ENCODE measurements at places on chromosomes 1 and 21.
A peak's percentile ranks its signal among the peaks of the same experiment; 100 is the strongest.

GRCh38 chr1:65108025-65108642 lies 39.9 kb upstream of the AK4 start:
- DNase-seq: no peak

- no peak for DNase-seq
These were observed 18.0 kb upstream of the LRRC8D start for GRCh38 chr1:89802841-89803240.

GRCh38 chr21:16969636-16970035 lies 543.2 kb upstream of the CXADR start:
- DNase-seq: no peak

- no peak for DNase-seq
These were observed 744.2 kb downstream of the USP25 start for GRCh38 chr21:16473988-16474387.

- peak; percentile 81 for DNase-seq
These were observed 17.4 kb upstream of the GNG12 start for GRCh38 chr1:67850611-67851075.

GRCh38 chr1:195791796-195792195 lies 816.4 kb downstream of the KCNT2 start:
- DNase-seq: no peak

DNA sequence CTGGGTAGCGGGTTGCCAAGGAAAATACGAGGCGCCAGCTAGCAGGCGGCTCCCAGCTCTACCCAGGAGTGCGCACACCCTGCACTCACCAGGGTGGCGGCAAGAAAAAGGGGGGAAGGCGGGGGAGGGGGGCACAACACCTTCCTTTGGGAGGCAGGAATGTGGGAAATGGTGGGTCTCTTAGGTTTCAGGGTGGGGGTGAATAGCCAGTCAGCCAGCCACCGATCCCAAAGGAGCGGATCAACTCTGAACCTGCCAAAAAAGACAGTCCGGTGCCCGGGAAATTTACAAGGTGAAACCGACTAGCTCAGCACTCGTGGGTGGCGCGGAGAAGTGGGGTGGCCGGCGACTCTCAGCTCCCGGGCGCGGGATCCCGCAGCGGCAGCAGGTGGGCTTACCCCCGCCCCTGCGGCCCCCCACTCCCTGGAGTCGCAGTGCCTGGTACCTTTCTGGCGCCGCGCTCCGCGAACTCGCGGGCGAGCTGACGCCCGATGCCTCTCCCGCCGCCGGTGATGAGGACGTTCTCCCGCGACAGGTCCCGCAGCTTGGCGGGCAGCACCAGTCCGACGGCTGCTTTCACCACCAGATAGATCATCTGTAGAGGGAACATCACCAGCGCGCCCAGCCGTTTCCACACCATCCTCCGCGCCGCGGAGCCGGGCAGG lies 1.2 kb downstream of the DHRS3 start:
- no peak for DNase-seq

GRCh38 chr1:46517932-46518498 lies 28.4 kb downstream of the DMBX1 start:
- DNase-seq: no peak

DNA sequence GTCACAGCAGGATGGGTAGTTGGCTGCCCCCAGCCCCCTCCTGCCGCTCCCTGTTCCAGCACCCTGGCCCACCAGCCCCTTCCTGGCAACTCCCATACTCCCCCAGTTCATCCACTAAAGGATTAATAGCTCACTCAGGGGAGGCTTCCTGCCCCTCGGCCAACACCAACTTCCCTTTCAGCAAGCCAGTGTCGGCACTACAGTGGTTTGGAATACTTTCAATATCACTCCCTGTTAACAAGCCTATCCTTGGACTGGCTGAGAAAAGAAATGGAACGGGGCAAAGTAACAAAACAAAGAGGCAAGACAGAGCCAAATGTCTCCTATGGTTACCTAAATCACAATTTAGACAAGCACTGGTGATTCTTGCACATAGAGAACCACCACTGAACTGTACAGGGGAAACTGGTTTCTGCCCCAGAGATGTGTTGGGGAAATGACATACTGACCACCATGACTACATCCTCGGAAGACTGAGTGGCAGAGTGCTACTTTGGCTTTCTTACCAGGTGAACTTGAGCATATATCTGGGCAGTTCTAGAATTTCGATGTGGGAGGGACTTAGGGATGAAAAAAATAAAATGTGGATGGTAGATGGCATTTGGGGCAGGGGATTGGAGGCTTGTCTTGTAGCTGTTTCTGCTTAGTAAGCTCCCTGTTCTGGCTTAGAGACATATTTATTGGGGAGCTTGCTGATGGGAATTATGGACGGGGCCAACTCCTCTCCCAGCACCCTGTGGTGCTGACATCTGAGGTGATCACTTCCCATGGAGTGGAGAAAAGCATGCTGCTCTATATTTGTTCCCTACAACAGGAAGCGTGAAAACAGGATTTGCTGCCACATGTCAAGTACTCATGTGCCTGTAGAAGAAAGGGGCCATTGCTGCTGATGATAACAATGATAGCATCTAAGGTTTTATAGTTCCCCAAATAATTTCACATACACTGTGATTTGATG lies 7.1 kb upstream of the CAPN2 start:
- DNase-seq: no peak

GRCh38 chr21:17051054-17051453 lies 461.8 kb upstream of the CXADR start:
- no peak for DNase-seq

DNA sequence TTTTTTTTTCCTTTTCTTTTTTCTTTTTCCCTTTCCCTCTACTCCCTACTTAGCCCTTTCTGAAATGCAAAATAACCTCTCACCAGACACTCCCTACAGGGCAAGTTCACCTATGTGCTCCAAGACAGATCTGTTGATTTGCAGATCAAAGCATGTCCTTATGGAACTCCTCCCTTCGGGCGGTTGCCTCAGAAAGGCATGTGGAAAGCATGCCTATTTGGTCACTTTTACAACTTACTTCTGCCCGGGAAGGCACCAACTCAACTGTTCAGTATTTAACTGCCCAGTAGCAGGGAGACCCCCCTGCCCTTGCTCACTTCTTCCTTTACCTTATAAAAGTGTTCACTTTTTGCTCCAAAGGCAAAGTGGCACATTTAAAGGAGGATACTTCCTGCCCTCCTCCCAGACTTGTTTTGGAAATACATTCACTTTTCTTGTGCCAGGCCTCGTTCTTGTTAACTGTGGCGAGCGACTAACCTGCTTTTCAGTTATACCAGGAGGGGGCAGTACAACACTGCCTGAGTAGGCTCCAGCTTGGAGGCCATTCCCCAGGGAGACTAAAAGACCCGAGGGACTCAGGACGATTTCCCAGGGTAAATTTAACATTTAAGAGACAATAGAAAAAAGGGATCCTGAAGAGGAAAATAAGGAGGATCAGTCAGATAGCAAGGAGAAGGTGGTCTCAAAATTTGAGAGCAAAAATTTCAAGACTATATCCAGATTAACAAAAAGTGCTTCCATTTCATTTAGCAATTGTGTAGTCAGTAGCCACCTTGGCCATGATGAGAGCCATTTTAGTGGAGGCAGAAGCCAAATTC lies 12.3 kb upstream of the SLAMF7 start:
- DNase-seq: peak; percentile 13

- DNase-seq: no peak
These were observed 41.4 kb downstream of the MRPL37 start for GRCh38 chr1:54241364-54241763.

- DNase-seq: no peak
These were observed 6.4 kb upstream of the EPHA2 start for GRCh38 chr1:16162163-16162822.

DNA sequence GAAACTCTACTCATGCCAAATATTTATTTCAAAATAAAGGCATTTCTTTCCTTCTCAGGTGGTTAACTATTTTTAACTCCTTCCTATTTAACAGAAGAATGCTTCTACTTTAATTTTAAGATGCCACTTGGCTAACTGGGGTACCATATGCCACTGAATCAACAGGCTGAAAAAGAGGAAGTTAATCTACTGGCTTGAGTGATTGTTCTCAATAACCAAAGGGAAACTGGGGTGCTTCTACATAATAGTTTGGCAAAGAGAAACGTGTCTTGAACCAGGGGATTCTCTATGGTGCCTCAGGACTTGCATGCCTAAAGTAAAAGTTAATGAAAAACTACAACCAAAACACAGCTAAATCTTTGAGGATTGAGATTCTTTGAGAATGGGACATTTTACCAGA lies 142.6 kb downstream of the DENND1B start:
- no peak for DNase-seq

DNA sequence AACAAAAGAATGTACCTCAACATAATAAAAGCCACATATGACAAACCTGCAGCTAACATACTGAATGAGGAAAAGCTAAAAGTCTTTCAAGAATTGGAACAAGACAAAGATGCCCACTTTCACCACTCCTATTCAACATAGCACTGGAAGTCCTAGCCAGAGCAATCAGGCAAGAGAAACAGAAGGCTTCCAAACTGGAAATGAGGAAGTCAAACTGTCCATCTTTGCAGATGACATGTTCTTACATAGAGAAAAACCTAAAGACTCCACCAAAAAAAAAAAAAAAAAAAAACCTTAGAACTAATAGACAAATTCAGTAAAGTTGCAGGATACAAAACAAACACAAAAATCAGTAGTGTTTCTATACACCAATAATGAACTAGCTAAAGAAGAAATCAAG lies 20.2 kb downstream of the NSL1 start:
- DNase-seq: no peak

GRCh38 chr1:51295926-51296325 lies 34.4 kb downstream of the TTC39A start:
- DNase-seq: no peak

DNA sequence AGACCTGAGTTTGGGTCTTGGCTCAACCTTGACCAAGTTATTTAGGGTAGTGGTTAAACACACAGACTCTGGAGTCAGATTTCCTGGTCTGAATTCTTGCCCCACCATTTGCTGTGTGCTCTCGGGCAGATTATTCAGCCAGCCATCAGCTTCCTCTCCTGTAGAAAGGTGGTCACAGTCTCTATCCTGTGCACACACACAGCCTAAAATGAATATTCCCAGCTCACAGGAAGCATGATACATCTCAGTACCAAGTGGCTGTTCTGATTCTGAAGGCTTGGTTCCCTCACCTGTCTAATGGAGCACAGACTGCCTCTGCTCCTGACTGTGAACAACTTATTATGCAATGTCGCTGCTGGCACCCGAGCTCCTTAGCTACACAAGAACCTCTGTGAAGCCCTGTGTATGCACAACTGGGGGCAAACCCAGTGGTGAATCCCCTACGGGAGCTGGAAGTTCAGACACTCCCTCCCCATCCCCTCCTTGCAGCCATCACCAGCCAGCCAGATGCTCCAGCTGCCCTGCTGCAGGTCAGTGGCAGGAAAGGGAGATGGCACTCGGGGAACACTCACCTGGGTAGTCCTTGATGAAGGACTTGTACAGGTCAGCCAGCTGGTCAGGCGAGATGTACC lies 13.7 kb downstream of the ENO1 start:
- no peak for DNase-seq

DNA sequence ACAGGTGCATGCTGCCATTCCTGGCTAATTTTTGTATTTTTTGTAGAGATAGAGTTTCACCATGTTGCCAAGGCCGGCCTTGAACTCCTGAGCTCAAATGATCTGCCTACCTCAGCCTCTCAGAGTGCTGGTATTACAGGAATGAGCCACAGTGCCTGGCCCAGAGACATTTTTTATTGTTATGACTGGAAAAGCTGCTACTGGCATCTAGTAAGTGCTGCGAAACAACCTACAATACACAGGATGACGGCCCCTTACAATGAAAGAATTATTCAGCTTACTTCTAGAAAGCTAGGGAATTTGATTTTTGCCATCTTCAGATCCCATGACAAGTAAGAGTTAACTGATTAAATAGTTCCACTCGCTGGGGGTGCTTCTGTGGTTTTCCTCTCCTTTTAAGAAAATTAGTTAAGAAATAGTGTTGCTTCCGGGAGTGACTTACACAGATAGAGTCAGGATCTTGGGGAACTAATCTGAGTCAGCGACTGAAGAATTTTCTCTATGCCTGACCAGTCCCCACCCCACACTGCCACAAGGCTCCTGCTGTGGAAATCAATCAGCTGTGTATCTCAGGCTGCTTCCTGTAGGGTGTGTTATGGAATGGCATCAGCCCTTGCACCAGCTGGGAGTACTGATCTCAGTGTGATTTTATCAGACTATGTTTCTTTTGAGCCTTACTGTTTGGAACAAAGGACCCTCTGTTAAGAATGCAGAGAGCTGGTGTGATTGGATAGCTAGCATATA lies 93.0 kb upstream of the BMP8A start:
- DNase-seq: peak; percentile 90

DNA sequence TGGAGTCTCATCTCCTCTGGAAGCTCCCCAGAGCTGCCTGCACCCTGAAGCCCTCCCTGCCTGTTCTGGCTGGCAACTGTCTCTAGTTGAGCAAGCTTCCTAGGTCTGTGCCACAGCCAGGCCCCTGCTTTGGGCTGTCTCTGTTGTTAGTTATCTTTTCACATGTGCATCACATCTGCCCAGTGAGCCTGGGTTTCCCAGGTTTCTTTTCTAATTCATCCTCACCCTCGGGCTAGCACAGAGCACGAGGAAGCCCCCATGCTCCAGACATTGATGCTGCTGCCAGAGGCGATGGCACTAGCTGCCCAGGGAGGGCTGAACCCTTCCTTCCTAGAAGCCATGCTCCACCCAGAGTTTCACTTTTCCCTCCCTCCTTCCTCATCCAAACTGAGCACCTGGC lies 27.2 kb downstream of the RASSF5 start:
- DNase-seq: no peak

DNA sequence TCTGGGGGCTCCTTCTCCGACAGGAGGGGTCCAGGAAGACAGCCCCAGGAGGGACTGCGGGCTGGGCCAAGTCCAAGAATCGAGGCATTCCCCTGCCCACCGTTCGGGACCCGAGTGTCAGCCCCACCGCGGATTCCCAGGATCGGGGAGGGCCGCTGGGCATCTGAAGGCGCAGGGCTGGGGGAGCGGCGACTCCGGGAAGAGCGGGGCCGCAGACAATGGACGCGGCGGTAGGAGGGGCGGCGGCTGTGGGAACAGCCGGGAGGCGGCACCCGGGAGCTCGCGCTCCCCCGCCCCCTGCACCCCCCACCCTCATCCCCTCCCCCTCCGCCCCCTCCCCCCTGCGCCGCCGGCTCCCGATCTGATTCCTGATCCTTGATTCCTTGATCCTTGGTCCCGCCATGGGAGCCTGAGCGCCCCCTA lies at the start of gene VANGL2:
TSS of gene VANGL2 (plus strand) at position 342 of the 423 bp plus-strand sequence. CDS start 15,274 bp downstream, outside the sequence.
- DNase-seq: no peak

GRCh38 chr1:178238722-178239510 lies 145.0 kb downstream of the RASAL2 start:
- peak; percentile 97 for DNase-seq
